NCI-H2029 treated with DMSO at 0.1 percent for 48 hours (cell line): ENCODE measurements at places on chromosomes 12 and 14.

- DNase-seq: no peak
These were observed 51.0 kb downstream of the KANSL2 start for GRCh38 chr12:48631071-48631470.

DNA sequence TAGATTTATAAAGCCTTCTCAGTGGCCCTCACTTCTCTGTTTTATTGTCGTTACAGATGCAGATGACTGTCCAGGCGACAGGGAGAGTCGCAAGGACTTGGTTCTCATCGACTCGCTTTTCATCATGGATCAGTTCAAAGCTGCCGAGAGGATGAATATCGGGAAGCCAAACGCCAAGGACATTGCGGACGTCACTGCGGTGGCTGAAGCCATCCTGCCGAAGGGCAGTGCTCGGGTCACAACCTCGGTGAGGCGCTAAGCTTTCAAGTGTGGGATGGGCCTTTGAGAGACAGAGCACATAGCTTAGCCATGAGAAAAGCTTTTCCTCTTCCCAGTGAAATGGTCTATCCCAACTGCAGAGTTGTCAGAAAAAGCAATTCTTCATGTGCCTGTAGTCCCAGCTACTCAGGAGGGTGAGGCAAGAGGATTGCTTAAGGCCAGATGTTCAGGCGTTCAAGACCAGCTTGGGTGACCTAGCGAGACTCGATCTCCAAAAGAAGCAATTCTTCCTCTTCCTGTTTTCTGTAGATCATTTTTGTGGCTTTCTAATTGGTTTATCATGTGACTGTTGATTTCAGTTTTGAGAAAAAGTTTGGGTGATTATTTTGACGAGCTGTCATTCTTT is 56.4 kb downstream of the EP400 start:
- no peak for DNase-seq

DNA sequence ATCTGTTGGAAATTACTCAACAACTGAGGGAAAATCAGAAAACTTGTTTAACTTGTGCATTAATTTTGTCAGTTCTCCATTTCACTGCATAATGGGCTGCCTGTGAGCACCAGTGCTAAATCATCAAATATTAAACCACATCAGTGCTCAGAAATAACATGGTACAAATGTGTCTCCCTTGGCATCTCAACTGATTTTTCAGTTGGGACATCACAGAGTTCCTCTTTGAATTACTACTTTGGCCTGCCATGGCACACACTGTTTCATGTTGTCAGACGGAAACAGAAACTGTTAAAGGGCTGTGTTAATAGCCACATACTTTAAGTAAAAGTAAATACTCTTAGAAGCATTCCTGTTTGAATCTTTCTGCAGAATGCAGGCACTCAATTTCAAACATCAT is 42.1 kb upstream of the STRN3 start:
- DNase-seq: no peak

DNA sequence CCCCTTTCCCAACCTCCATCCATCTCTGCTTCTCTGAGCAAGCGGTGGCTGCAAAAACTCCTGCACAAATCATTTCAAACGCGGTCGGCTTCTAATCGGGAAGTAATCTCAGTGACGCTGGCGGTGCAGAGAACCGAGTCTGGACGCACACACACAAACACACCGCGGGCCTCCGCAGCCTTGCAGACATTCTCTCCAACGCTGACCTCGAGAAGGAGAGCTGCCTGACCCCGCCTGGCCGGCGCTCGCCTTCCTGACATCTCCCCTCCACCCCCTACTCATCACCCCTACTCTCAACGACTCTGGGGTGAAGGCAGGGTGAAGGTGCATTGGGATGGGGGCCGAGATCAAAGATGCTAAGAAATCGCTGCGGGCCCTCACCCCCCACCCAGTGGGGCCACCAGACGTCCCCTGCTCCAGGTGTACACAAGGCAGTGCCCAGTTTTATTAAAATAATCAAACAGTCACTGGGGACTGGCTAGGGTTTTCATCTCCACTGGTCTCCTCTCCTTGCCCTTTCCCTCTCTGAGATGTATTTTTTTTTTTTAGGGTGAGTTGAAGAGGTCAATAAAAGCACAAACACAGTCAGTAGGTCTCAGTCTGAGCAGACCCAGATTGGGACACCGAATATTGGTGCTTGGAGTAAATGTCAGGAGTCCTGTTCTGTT is 506 bp upstream of the TBX5 start:
- no peak for DNase-seq

- no peak for DNase-seq
These were observed 51.7 kb upstream of the G2E3 start for GRCh38 chr14:30507209-30507608.

DNA sequence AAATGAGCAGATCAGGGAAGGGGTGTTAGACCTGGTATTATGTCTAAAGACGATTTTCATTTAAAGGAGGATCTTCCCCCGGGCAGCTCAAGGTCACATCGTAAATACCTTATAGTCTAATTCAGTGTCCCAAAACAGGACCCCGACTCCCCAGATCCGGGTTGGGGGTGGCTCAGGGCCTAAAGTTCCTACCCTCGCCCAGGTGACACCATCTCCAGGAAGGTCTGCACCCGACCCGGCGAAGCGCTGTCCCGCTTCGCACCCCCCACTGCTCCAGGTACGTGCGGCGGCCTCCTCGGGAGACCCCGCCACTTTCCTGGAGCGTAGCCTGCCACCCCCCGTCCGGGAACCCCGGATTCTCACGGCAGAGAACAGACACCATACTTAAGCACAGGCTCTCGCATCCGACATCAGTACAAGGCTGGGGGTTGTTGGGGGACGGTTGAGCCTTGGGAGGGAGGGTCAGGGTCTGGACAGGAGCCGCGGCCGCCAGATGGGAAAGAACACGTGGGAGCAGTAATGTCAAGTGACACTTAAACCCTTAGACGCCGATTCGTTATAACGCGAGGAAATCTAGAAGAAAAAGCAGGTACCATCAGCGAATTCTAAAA is 556 bp downstream of the TIMM9 start:
- peak; percentile 87 for DNase-seq

DNA sequence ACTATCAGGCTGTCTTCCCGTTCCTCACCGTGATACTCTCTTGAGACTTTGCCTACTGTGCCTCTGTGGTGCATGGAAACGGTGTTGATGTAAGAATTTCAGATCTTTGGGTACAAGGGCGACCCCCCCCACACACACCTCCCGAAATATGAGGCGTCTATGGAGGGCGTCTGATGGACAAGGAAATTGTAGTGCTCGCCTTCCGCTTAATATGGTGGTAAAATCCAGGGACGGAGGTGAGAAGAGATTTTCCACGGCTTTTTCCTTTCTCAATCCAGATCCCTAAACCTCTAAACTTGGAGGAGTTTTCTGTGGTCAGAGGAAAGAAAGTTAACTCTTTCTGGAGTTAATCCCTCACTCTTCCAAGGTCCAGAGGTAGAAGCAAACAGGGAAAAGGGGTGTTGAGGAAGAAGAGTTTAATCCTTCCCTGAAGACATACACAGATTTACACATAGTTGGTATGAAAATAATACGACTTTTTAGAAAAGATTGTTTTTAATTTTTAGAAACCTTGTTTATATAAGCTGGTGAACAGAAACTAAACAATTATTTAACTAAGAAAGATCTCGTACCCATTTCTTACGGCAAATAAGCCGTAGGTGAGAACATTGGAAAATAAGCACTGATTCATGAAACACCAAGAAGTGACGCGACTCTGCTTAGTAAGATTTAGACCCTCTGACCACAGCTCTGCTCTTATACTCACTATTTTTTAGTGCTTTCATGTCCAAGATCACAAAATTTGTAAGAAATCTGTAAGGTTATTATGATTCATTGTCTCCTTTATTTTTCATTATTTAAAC is 23.1 kb upstream of the RNASE12 start:
- no peak for DNase-seq
